Hepatocyte (in vitro differentiated cells): ENCODE measurements at places on chromosomes 1 and 21. TPM values are rescaled to one million over a fixed set of nuclear protein-coding genes. Genes with fewer than 3 reads are reported as not detected.

DNA sequence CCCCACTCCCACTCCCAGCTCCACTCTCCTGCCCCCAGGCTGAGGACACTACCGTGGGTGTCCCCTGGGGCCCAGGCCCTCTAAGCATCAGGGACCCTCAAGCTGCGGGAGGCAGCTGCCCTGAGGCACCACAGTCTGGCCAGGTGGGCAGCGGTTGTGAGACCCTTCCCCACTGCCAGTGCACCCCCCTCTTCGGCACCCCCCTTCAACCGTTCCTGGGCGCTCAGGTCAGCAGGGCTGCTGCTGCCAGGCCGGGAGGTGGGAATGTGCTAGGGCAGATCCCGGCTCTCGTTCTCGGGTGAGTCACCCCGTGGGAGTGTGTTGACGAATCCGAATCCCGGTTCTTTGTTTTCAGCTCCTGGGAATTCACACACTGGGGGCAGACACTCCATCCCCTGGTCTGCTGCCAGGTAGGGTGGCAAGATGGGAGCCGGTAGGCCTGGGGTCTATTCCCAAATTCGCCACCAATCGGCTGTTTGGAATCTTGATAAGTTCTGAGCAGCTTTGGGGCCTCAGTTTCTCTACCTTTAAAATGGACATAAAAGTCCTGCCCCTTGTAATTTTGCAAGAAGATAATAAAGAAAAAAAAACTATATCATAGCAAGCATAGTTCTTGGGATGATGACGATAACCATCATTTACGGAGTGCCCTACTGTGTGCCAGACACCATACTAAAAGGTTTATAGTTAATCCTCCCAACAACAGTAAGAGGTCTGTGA is 28.5 kb upstream of the CASZ1 start:
- DNase-seq: no peak

- no peak for DNase-seq
Measured at GRCh38 chr1:205630651-205631009, 1.2 kb downstream of the ELK4 start.

DNA sequence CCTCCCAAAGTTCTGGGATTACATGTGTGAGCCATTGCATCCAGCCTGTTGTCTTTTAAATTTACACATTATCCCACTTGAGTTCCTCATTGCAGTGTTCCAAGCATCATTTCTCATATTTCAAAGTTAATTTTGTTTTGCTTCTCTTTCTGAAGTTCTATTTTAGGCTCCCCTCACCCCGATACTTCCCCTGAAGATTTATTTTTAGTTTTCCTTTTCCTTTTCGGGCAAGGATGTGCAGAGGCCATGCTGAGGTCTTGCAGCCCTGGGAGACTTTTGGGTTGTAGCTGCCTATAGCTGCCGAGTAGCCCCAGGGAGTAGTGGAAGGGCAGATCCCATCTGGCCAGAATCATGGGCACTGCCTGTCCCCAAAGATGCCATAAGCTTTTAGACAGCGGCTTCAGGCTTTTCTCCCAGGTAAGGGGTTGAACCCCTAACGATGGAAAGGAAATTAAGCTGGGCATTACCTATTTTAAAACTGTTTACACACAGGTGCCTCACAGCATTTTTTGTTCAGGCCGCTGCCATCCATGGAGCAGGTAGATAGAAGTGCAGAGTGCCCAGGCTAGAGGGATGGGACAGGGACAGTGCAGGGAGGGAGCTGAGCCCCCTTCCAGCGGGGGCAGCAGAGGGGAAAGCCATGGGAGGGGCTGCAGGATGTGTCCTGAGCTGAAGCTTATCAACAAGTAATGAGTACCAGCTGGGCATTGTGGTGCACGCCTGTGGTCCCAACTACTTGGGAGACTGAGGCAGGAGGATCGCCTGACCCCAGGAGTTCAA is 15.9 kb downstream of the PSEN2 start:
- no peak for DNase-seq

The B4GALT3 gene
- 48.1 and 56.9 TPM in 2 replicates for polyA plus RNA-seq
